AML-193 (cell line): ENCODE measurements at places on chromosomes 1 and 21.
A peak's percentile ranks its signal among the peaks of the same experiment; 100 is the strongest.

DNA sequence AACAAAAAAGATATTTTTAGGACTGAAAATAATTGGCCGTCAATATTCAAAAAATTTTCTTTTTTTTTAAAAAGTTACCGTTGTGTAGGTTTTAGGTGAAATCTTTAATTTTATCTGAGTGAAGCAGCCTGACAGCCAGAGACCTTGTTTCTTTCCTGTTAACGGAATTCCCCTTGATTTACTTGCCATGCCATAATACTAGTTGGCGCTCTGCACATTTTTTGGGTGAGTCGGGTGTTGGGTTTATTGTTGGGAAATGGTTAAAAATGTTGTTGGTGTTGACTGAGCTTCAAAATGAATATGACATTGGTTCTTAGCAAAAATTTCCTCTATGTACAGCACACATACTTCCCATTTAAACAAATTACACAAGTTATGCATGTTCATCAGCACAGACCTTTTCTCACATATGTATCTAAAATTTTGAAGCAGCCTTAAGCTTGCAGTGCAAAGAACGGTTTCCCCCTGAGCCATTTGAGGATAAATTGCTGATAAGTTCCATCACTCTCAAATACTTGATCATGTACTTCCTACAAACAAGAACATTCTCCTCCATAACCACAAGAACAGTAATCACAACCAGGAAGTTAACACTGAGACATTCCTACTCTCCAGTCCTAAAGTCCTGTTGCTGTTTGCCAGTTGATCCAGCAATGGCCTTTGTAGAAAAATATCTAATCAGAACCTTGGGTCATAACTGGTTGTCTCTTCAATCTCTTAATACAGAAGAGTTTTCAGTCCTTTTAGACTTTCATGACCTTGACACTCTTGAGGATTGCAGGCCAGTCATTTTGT, 34.2 kb downstream of the CAMTA1 start:
- DNase-seq = no peak

DNA sequence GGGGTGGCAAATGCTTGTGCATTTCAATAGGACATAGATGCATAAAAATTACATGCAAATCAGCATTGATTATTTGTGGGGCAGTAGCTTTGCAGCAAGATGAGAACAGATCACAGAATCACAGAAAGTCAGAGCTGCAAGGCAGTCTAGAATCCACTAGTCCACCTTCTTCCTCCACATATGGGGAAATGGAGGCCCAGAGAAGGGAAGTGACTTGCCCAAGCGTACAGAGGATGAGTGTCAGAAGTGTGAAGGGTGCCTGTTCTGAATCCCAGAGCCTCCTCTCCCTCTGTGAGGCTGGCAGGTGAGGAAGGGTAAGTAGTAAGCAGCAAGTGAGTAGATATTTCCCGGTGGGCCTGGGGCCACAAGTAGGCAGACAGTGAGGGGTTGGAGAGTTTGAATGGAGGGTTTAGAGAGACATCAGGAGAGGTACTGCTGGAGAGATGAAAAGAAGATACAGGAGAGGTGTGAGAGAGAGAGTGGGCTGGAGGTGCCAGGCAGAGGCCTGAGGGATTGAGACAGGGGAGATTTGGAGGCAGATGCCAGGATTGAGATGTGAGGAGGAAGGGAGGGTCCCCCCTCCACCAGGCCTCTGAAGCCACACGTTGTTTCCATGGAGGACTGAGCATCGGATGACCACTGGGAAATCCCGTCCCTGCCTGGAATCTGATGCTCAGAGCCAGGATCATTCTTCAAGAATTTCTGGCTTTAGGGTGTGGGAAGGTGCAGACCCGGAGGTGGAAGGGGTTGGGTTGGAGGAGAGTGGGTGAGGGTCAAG, 4.8 kb upstream of the MYOG start:
- no peak for DNase-seq

DNA sequence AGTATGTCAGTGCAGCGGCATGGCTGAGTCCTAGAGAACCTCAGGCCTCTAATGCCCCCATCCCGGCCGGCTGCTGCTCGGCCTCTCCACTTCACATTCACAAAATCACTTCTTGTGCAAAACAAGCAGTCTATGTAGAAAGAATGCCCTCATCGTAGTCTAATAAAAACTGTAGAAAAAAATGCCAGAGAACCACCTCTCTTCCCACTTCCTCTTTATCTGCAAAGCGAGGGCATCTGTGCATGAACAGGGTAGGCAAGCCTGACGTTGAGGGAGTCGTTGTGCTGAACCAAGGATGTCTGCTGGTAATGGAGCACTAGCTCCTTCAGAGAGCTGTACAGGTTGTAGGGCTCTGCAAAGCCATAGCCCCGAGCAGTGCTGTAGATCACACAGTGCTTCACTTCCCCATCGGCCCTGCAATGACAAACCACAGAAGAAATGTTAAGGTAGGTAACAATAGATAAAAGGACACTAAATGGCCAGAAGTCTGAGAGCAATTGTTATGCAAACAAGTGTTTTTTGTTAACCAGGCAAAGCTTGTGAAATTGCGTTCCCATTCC, 88.9 kb downstream of the PIK3R3 start:
- DNase-seq = peak; percentile 91

DNA sequence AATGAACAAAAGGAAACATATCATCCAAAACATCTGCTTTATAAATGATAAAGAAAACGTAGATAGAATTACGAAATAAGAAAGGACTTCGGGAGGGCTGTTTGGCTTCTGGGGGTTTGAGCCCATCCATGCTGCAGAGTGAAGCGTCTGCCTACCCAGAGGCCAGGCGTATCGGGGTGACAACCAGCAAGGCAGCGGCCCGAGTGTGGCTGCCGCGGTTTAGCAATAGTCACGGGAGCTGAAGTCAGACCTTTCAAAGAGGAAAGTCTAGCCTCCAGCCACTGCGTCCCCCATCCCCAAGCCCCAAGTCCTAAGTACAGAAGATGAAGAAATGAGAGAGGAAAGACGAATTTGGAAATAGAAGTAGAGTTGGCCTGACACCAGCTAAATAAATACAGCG, 8.6 kb downstream of the SLC37A1 start:
- DNase-seq = no peak

DNA sequence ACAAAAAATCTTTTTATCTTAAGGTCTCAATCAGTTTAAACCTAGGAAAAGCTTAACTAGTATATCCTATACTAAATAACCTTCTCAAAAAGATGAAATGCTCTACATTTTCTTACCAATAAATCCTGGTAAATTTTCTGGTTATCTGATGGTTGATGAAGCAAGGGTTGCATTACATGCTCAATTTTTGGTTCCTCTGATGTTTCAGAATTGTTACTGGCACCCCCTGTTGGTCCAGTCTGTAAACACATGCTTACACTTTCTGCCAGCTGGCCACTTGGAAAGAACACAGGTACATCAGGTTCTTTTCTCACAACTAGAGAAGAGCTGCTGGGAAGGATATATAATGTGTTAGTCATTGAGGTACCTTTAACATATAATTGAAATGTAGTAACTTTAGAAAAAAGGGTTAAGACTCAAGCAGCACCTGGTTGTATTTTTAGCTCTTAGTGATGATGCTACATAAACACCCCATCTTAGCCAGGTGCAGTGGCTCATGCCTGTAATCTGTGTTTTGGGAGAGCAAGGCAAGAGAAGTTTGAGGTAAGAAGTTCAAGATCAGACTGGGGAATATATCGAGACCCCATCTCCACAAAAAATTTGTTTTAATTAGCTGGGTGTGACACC, 30.9 kb upstream of the TAL1 start:
- DNase-seq = peak; percentile 55

GRCh38 chr1:160807738-160808137, 11.8 kb downstream of the LY9 start:
- DNase-seq = no peak

- DNase-seq = no peak
These were observed 36.9 kb downstream of the GDAP2 start for GRCh38 chr1:117892512-117892911.

- no peak for DNase-seq
These were observed 15.2 kb downstream of the LRRC71 start for GRCh38 chr1:156935505-156936128.

GRCh38 chr1:156420205-156421061, 51.4 kb downstream of the RHBG start:
- DNase-seq = no peak

GRCh38 chr1:215269955-215270354, 187.4 kb downstream of the KCNK2 start:
- no peak for DNase-seq

- peak; percentile 74 for DNase-seq
These were observed 2.6 kb upstream of the CREG1 start for GRCh38 chr1:167555971-167556714.

DNA sequence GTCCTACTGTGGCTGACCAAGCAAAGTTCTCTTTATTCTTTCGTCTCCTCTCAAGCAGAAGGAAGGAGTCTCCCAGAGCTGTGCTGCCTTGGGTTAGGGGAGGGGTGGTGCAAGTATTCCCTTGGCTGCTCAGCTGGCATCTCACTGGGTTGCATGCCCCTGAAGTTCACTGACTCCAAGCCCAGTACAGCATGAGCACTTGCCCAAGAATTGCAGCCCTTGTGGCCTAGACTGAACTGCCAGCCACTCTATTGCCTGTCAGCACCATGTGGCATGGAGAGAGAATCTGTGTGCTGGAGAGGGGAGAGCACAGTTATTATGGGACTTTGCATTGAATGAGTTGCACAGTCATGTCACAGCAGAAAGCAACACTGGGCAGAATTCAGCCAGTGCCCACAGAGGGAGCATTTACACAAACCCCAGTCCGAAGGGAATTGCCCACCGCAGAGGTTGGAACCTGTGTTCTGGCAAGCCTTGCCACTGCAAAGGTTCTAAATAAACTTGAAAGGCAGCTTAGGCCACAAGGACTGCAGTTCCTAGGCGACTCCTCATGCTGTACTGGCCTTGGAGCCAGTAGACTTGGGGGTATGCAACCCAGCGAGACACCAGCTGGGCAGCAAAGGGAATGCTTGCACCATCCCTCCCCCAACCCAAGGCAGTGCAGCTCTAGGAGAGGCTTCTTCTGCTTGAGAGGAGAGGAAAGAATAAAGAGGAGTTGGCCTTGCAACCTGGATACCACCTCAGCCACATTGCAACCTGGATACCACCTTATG, 28.8 kb downstream of the DR1 start:
- DNase-seq = no peak

DNA sequence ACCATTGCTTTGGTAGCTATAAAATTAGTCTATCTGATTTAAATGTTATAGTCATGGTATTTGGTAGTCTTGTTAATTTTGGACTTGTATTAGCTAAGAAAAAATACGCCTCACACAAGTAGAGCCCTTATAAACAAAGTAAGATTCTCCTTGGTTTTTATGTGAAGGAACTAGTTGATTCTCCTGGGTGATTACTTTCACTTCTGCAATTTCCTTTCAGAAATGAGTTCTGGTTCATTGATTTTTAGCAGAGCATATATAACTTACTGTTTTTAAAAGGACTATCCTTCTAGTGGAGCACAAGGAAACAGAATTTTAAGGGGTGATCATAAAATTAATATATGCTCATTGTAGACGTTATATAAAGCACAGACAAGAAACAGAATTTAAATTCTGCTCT, 120.1 kb downstream of the BACH1 start:
- no peak for DNase-seq

- DNase-seq = no peak
These were observed 7.2 kb upstream of the LBR start for GRCh38 chr1:225435076-225435475.

DNA sequence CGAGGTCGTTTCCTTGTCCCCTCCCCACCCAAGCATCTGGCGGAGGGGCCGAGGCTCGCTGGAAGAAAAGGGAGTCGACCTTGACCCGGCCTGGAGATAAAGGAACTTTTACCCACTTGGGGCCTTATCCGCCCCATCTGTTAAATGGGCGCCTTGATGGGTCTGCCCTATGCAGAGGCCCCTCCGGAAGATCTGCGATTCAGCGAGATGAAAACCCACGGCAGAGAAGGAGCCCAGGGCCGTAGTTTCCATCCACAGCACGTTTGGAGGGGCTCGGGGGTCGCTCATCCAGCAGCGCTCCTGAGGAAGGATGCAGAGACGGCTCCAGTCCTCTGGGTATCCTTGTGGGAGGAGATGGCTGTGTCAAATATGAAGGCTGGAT, 518 bp downstream of the NCMAP start:
- DNase-seq = no peak

- no peak for DNase-seq
These were observed 27.2 kb downstream of the NGF start for GRCh38 chr1:115310581-115311473.

DNA sequence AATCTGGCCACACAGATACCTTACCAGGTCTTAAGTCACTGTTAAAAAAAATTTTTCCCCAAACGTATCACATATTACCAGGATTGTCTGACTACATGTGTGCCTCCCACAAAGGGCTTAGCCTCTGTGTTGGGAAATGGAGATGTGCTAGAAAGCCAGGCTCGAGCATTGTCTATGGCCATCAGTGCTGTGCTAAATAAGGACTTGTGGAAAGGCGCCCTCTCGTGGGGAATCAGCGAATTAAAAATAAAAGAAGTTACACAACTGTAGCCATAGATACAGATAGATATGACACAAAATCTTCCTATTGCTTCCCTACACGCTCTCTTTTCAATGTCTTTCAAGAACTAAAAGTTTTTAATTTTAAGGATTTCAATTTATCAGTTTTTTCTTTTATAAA, 47.5 kb upstream of the CRNN start:
- DNase-seq = peak; percentile 84

DNA sequence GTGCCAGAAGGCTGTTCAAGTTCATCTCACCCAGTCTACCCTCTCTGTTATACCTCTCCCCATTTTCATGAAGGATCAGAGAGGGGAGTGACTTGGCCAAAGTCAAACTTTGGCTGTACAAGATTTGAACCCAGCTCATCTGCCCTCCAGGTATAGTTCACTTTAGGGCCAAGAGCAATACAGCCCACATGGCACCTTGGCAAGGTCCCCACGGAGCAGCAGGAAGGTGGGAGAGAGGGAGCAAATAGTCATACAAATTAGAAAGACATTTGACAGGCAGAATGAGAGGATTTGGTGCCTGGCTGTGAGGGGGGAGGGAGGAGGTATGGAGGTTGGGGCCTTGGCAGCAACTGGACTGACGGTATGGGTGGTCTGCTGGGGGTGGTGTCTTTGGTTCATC, 1.0 kb downstream of the HPCAL4 start:
- DNase-seq = no peak

DNA sequence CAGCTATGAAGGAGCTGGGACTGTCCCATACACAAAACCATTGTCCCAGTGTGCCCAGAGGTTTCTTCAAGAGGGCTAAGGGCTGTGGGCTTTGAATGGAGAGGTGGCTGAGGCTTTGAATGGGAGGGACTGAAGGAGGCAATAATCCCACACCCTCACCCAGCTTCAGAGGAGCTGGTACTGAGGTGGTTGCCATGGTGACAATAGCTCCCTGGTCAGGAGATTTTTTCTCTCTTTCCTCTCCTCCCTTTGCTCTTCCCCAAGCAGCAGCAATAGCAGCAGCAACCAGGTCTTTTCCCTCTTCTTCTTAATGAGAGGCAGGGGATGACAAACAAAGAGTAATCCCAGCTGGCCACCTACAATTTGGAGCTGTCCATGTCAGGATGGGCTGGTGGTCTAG, 1.6 kb downstream of the HPCAL4 start:
- no peak for DNase-seq

- no peak for DNase-seq
These were observed 126.2 kb downstream of the SIK1 start for GRCh38 chr21:43300496-43301408.

- no peak for DNase-seq
These were observed 918 bp downstream of the MIB2 start for GRCh38 chr1:1616045-1616790.
